ENCODE measurements at places on chromosomes 7 and 10. TPM values are rescaled to one million over a fixed set of nuclear protein-coding genes. Genes with fewer than 3 reads are reported as not detected.

MACROH2A2 gene
- total RNA-seq: 3.6 TPM

ZNF25 gene
- total RNA-seq: 7.5 TPM

ADAM12 gene
- 1.3 TPM for total RNA-seq

GAD2 gene
- total RNA-seq: not detected

- DNase-seq: no peak
- H3K4me1 ChIP-seq: no peaks in the 10 kb centered on the region
- H3K36me3 ChIP-seq: no peaks in the 10 kb centered on the region
- peaks cover 14% of the 10 kb centered on the region for H3K27me3 ChIP-seq
- H3K27ac ChIP-seq: no peak overlapping the region
These were observed 5.9 kb downstream of the PTPRE start for GRCh38 chr10:127912607-127913367.

DNA sequence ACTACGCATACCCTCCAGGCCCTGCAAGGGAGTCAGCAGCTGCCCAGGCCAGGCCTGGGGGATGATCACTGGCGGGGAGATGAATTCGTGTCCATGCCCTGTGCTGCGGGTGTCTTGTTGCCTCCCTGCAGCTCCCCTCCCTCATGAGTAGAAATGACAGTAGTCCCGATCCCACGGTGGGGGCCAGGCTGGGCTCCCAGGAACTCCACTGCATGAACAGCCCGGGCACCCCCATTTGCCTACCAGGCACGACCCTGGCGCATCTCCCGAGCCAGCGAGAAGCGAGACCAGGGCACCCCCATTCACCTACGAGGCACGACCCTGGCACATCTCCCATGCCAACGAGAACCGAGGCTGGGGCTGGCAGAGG lies 246.5 kb downstream of the ELFN1 start:
- H3K27ac ChIP-seq: no peak overlapping the region
- H3K4me1 ChIP-seq: peaks cover 30% of the 10 kb centered on the region
- no peak for DNase-seq
- peaks cover 1% of the 10 kb centered on the region for H3K27me3 ChIP-seq

DNA sequence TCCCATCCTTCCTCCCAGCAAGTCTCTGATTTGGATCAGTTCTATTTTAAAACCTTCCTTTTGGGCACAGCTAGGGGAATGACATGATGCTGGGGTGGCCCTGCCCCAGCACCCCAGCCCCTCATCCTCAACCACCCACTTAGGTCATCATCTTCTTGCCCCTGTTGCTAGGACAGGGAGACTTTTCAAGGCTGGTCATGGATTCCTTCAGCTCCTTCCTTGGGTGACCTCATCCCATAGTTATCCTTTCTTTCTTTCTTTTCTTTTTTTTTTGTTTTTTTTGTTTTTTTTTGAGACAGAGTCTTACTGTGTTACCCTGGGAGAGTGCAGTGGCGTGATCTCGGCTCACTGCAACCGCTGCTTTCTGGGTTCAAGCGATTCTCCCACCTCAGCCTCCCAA lies 127.2 kb downstream of the WDFY4 start:
- H3K4me1 ChIP-seq: no peaks in the 10 kb centered on the region
- no peak overlapping the region for H3K4me3 ChIP-seq
- H3K27me3 ChIP-seq: no peaks in the 10 kb centered on the region
- DNase-seq: no peak
- H3K36me3 ChIP-seq: no peaks in the 10 kb centered on the region
- H3K27ac ChIP-seq: no peak overlapping the region

- H3K27ac ChIP-seq: no peak overlapping the region
- peaks cover 1% of the 10 kb centered on the region for H3K27me3 ChIP-seq
- no peaks in the 10 kb centered on the region for H3K36me3 ChIP-seq
These were observed 211.3 kb downstream of the SKIDA1 start for GRCh38 chr10:21314111-21314626.

- H3K27me3 ChIP-seq: peaks cover 22% of the 10 kb centered on the region
- H3K4me3 ChIP-seq: no peak overlapping the region
- no peaks in the 10 kb centered on the region for H3K4me1 ChIP-seq
- H3K36me3 ChIP-seq: no peaks in the 10 kb centered on the region
- no peak for DNase-seq
- no peak overlapping the region for H3K27ac ChIP-seq
These were observed 116.3 kb downstream of the CYP26A1 start for GRCh38 chr10:93189944-93190343.

DNA sequence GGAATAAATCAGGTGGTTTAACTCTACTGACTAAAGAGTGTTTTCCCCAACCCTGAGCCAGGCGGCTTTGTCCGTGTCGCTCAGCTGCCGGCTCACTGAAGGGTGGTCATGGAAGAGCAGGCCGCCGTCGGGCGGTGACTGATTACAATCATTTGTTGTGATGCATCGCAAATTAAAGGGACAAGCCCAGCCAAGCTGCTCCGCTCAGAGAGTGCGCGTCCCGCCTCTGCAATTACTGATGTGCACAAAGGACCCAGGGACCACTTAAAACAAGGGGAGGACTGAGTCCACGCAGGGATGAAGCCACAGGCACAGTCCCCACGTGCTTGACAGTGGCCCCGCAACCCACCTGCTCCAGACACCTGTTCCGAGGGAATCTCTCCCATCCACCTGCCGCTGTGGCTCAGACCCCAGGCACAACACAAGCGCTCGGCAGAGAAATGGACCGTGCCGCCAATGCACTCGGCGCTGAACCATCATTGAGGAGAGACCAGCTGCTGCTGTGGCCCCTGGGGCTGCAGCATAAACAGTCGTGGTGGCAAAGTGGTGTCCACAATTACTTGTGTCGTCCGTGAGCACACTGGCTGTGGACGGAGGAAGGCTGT lies 526.5 kb downstream of the PTPRN2 start:
- H3K27ac ChIP-seq: no peak overlapping the region
- no peaks in the 10 kb centered on the region for H3K4me1 ChIP-seq
- no peak for DNase-seq
- H3K4me3 ChIP-seq: no peak overlapping the region
- no peaks in the 10 kb centered on the region for H3K36me3 ChIP-seq
- H3K27me3 ChIP-seq: no peaks in the 10 kb centered on the region

- peaks cover 21% of the 10 kb centered on the region for H3K36me3 ChIP-seq
- no peak overlapping the region for H3K27ac ChIP-seq
- no peaks in the 10 kb centered on the region for H3K27me3 ChIP-seq
- DNase-seq: no peak
- H3K4me1 ChIP-seq: peaks cover 27% of the 10 kb centered on the region
- H3K4me3 ChIP-seq: no peak overlapping the region
These were observed 48.8 kb downstream of the RALA start for GRCh38 chr7:39672176-39672575.

GRCh38 chr7:104979167-104979841 lies 34.7 kb upstream of the KMT2E start:
- no peak for DNase-seq
- H3K27me3 ChIP-seq: no peaks in the 10 kb centered on the region
- H3K36me3 ChIP-seq: peaks cover 2% of the 10 kb centered on the region
- H3K27ac ChIP-seq: peak overlapping the region; percentile 30

DNA sequence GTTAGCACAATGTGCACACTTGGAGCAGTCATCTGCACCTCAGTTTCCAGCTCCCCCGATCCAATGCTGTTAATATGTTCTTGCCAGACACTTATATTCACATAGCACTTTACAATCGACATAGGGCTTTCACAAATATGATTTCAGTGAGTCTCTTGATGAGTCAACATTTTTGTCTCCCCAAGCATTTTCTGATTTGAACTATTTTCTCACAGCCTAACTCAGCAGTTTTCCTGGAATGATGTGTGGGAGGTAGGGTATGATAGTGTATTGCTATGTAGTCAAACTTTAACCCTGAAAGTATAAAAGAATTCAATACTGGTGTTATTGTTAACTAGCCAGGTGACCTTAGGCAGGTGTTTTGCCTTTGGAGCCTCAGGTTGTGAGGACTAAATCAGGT lies 82.5 kb upstream of the LRGUK start:
- H3K36me3 ChIP-seq: peaks cover 8% of the 10 kb centered on the region
- no peak overlapping the region for H3K4me3 ChIP-seq
- H3K4me1 ChIP-seq: no peaks in the 10 kb centered on the region
- no peak overlapping the region for H3K27ac ChIP-seq
- DNase-seq: no peak
